Type B pancreatic cell (in vitro differentiated cells): ENCODE measurements at places on chromosomes 12 and 14. TPM values are rescaled to one million over a fixed set of nuclear protein-coding genes. Genes with fewer than 3 reads are reported as not detected.
A peak's percentile ranks its signal among the peaks of the same experiment; 100 is the strongest.

Gene SCNN1A
- total RNA-seq = 29.2 and 72.7 TPM in 2 replicates

- DNase-seq = no peak
Measured at GRCh38 chr12:23891115-23891514, 58.4 kb downstream of the SOX5 start.

Gene TAOK3
- 15.8 and 23.6 TPM in 2 replicates for total RNA-seq

Gene SMOC1
- total RNA-seq = 7.2 and 20.7 TPM in 2 replicates

DNA sequence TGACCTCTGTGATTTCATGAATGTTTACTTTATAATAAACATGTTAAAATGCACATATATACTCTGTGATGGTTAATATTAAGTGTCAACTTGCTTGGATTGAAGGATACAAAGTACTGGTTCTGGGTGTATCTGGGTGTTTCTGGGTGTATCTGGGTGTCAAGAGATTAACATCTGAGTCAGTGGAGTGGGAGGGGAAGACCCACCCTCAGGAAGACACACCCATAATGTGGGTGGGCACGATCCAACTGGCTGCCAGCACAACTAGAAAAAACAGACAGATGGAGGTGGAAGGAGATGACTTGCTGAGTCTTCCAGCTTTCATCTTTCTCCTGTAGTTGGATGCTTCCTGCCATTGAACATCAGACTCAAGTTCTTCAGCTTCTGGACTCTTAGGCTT lies 11.9 kb downstream of the NUP37 start:
- DNase-seq = no peak

GRCh38 chr12:96985515-96986362 lies 78.7 kb downstream of the NEDD1 start:
- no peak for DNase-seq

- no peak for DNase-seq
Measured at GRCh38 chr12:68630050-68630449, 19.4 kb downstream of the RAP1B start.

Gene PIWIL1
- not detected in 2 replicates for total RNA-seq

Gene TMEM117
- 14.3 and 22.0 TPM in 2 replicates for total RNA-seq

DNA sequence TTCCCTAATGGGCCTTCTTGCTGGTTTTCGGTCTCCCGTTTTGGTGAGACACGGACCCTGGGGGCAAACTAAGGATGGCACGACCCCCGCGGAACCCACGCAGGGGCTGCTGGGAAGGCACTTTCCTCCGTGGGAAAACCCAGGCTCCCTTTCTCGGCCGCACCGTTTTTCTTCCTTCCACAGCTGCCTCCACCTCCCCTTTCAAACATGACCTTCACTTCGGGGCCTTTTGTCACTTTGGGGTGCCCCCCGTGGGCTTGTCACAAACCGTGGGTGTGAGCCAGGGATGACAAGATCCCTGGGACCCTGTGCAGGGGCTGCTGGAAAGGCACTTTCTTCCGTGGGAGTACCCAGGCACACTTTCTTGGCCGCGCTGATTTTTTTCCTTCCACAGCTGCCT lies 268.7 kb downstream of the ALG10 start:
- DNase-seq = peak; percentile 52

Gene OTX2
- 0.22 TPM in 1 of 2 replicates, not detected in the other for total RNA-seq

DNA sequence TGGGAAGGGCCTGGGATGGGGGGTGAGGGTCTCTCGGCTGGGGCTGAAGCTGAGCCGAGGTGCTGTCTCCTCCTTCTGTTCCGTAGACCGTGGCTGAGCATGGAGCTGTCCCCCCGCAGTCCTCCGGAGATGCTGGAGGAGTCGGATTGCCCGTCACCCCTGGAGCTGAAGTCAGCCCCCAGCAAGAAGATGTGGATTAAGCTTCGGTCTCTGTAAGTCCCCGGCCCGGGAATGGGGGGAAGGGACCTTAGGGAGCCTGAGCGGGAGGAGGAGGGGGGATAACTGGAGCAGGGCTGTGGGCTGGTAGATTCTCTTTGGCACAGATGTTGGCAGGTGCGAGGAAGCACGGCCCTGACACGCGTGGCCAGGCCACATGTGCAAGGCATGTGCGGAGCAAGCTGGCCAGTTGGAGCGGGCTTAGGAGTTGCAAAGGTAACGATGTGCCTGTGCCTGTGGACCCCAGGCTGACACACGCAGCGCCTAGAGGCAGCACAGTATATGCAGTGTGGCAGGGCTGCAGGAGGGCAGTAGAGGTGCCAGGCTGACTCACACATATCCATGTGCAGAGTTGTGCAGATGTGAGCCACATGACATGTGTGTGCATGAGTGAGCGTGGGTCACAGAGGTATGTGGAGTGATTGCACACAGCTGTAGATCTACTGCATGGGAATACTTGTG lies 512 bp downstream of the PDE1B start:
- no peak for DNase-seq

DNA sequence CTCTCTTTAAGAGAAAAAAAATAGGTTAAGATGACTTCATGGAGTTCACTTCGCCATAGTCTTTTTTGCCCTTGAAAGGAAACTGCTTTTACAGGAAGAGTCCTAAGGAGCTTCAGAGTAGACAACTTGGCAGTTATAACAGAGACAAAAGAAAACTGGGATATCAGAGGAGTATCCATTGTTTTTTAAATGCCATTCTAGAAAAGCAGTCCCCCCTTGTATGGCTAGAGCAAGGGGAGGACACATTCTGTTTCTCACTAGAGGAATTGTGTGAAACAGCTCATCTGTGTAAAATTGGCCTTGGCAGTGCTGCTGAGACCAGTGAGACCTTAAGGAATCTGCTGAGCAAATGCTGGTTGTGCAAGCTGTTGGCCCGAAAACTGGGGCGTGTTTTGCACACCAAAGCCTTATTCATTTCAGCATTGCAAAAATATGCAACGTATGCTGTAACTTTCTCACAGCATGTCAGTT lies 128.0 kb downstream of the GPR135 start:
- DNase-seq = no peak

DNA sequence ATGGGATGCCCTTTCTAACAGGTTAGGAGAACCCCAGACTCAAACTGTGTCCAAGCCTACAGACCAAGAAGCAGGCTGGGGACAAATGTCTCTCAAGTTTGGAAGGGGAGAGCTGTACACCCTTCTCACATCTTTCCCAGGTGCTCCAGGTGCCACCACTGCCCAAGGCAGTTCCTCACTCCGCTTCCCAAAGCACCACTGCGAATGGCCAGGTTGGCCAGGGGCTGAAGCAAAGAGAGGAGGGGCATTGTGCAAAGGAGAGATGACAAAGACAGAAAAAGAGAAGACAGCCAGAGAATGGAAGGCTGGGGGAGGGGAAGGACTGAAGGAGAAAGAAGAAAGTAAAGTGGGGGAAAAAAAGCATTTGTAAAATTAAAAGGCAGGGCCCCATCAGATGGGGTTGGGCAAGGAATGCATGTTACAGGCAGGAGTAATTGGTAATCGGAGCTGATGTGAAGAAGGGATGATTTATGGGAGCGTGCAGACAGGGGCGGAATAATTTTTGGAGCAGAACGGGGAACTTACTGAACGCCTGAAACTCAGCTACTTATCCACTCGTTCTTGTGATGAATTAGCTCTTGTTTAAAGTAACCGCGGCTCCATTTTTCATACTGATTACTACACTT lies 165.8 kb downstream of the ESRRB start:
- DNase-seq = no peak

Gene AMDHD1
- total RNA-seq = 0.43 and 1.0 TPM in 2 replicates

- no peak for DNase-seq
Measured at GRCh38 chr14:71319666-71320065, 412.4 kb downstream of the PCNX1 start.

DNA sequence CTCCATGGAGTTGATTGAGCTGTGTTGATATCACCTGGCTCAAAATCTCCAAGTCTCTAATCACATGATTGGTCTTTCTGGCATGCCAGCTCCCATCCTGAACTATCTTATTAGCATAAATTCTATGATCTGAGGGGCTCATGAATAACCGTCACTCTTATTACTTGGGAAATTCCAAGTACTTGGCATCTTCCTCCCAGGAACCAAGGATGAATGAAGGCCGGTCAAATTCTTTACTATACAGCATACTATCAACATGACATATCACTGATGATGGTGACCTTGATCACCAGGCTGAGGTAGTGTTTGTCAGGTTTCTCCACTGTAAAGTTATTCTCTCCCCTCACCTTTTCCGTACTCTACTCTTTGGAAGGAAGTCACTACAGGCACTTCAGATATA lies 16.4 kb upstream of the NUBPL start:
- no peak for DNase-seq

- no peak for DNase-seq
Measured at GRCh38 chr12:29732191-29732590, 51.6 kb downstream of the TMTC1 start.

DNA sequence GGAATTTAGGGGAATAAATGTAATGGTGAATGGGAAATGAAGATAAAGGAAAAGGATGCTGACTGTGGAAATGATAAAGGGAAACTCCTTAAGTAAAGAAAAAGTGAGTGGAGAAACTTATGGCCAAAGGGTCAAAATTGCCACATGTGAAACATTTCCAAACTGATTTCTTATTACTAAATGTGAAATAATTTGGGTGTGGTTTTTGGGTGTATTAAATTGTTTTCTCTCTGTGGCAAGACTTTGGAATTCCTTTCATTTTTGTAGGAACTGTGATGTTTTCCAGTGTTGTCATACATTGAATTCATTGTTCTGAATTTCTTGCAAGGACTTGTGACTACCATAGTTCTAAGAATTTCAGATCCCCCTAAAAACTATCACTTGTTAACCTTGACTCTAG lies 1891.5 kb upstream of the SEL1L start:
- DNase-seq = no peak

Gene KLRK1
- not detected in 2 replicates for total RNA-seq

Gene COL2A1
- total RNA-seq = 195 and 227 TPM in 2 replicates

Gene PKP2
- 29.5 and 116 TPM in 2 replicates for total RNA-seq

- DNase-seq = no peak
Measured at GRCh38 chr12:104750061-104750460, 208.0 kb downstream of the SLC41A2 start.

DNA sequence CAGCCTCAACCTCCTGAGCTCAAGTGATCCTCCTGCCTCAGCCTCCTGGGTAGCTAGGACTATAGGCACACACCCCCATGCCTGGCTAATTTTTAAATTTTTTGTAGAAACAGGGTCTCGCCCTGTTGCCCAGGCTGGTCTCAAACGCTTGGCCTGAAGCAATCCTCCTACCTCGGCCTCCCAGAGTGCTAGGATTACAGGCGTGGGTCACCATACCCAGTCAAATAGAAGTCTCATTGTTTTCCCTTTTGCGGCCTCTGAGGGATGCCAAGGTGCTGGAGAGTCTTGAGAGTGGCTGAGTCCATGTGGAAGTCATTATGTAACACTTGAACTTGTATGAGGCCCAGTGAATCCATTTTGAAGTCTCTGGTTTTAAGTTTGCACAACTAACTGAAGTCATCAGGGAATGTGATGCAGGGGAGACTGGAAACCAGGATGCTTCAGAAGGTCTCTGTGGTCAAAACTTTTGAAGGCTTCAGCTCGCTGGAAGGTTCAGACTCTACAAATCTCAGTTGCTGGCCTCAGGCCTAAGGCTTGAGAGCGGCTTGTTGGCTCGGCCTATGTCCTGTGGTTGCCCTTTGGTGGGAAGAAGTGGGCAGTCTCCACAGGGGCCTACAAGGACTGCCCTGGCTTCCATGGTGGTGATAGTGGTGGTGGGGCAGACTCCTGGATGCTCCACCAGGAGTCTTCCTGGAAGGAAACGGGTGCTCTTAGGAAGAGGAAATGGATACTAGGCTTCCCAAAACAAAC lies 29.2 kb downstream of the GALNT16 start:
- DNase-seq = peak; percentile 44

Gene ALDH2
- 29.0 and 59.5 TPM in 2 replicates for total RNA-seq

Gene ALDH6A1
- total RNA-seq = 28.2 and 67.2 TPM in 2 replicates

DNA sequence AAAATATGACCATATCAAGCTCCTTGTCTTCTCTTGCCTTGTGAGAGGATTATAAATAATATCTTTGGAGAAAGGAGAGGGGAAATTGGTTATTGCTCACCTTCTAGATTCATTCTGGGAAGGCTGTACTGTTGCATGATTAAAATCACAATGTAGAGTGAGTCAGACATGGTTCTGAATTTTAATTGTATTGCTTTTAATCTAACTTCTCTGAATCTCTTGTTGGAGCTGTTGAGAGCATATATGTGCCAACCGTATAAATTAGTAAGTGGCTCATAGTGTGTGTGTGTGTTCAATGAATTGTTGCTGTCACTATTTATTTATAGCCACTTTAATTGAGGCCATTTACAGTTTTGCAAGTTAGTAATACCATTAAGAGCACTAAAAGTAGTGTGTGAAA lies 56.1 kb downstream of the KCNJ8 start:
- DNase-seq = no peak

- DNase-seq = no peak
Measured at GRCh38 chr12:11651785-11652184, 2.3 kb downstream of the ETV6 start.

DNA sequence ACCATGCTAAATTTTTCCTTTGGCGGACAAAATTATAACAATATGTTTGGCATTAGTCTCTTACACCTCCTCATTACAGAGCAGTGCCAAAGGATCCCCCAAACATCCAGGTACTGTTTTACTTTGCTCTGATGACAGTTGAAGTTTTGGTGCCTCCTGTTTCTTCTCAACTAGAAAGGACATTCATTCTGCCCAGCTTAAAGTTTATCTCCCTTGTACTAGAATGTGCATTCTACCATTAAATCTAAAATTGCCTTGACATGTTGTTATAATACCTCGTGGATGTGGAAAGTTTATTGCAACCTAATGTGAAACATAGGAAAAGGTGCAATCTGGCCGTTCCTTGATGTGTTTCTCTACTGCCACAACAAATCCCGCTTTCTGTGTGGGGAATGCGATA lies 173.4 kb downstream of the KITLG start:
- DNase-seq = no peak

DNA sequence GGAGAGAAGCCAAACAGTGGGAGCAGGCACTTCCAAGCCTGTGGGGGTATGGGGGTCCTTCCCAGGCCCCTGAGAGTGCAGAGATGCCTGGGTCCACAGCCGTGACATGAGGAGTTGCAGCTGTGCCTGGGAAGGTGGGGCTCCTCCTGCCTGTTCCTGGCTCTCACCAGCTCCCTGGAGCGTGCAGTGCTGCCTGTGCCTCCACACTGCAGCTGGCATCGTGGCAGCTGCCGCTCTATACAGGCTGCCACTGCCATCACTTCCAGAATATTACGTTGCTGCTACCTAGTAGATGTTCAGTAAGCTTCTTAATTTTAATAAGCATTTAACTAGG lies 223.7 kb downstream of the KCNC2 start:
- no peak for DNase-seq

Gene CFAP73
- 0.27 and 0.81 TPM in 2 replicates for total RNA-seq
